ENCODE measurements at places on chromosomes 12 and 14.

DNA sequence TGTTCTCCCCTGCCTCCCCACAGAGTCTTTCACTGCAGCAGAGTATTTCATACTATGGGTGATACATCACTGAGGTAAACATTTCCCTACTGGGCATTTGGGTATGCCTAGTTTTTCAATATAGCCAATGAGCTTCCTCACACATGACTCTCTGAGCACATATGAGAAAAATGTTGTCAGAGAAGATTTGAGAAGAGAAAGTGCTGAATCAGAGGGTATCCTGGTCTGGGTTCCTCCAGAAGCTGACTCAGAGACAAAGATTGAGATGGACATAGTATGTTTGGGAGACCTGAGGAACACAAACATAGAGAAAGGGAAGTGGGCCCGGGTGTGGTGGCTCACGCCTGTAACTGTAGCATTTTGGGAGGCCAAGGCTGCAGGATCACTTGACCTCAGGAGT, 12.6 kb downstream of the SLC8B1 start:
- DNase-seq: no peak

GRCh38 chr12:22103418-22103817, 57.4 kb downstream of the CMAS start:
- DNase-seq: no peak

- DNase-seq: no peak
Observed at GRCh38 chr12:130628304-130628703, 87.8 kb downstream of the RIMBP2 start.

DNA sequence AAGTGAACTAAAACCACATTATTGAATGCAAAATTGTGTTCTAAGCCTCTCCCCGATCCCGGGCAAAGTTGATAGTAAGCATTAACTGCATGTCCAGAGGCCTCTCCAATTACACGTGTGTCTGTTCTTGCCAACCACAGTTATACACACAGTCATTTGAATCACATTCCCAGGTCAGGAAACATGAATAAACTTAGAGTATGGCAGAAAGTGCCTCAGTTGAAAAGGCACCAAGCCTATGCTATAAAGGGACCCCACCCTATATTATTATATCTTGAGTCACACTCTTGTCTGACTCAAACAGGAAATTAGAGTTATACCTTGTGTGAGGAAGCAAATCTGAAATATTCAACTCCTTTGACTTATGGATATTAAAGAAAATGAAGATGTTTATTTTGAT, 128.3 kb upstream of the STXBP6 start:
- no peak for DNase-seq

DNA sequence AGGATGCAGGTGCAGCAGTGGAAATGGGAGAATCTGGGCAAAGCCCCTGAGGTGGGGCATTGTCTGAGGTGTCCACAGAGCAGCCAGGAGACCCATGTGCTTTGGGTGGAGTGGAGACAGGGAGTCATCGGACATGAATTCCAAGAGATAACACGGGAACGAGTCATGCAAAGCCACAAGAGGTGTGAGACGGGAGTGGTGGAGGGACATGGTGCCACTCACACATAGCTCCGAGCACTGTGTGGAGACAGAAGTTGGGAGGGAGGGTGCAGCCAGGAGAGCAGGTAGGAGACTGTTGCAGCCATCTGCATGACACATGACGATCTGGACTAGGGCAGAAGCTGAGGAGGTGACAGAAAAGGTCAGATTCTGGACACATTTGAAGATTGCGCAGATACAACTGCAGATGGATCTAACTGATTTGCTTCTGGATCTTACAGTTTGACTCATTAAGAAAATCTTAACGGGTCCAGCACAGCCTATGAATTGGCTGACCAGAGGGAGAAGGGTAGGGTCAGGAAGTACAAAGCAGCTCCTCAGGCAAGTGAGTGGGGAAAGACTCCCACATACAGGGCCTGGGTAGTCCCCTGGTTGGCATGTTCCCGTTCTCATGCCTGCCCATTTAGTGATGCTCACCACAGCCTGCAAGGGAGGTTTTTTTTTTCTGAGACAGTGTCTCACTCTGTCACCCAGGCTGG, 379.8 kb downstream of the FUT8 start:
- DNase-seq: no peak

Measured in right hindlimb (tissue), 1 donor.